Lower lobe of right lung (tissue), 2 donors: ENCODE measurements at places on chromosomes 7 and 10. TPM values are rescaled to one million over a fixed set of nuclear protein-coding genes. Genes with fewer than 3 reads are reported as not detected.

Gene FKBP14
- 11.7 TPM for total RNA-seq

Gene ENO4
- total RNA-seq, result 1.9 TPM

Gene GPR141
- total RNA-seq, result 3.5 TPM

Gene GTF2IRD1
- total RNA-seq, result 16.3 TPM

Gene TMEM270
- not detected for total RNA-seq

Gene TMEM176A
- 57.4 TPM for total RNA-seq

Gene TMEM106B
- 38.7 TPM for total RNA-seq

Gene UPK3BL2
- 26.9 TPM for total RNA-seq

Gene PRTFDC1
- 3.8 TPM for total RNA-seq

Gene FBXO24
- total RNA-seq, result 0.74 TPM

GRCh38 chr10:126110489-126111180 lies 214.3 kb downstream of the FANK1 start:
- DNase-seq, result no peak
- H3K27me3 ChIP-seq, result no peaks in the 10 kb centered on the region
- no peak overlapping the region for H3K27ac ChIP-seq
- H3K36me3 ChIP-seq, result no peaks in the 10 kb centered on the region

DNA sequence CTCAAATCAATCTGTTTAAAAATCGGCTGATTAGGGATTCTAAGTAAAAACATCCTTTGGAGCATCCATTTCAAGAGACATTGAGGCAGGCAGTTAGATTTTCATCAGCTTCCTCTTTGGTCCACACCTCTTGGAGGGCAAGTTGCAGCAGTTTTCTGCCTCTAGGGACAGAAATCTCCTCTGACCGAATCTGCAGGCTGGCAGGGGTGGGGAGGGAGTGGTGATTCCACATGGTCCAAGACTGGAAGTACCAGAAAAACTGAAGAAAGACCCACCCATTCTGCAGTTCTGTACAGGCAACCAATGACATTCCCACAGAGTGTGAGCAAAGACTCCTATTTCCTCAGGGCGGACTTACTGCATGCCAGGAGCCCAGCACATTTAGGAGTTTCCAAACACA lies 29.0 kb downstream of the FGFBP3 start:
- no peaks in the 10 kb centered on the region for H3K36me3 ChIP-seq
- no peak overlapping the region for H3K27ac ChIP-seq
- DNase-seq, result no peak
- peaks cover 15% of the 10 kb centered on the region for H3K4me1 ChIP-seq

GRCh38 chr7:6576024-6576866 lies 1.0 kb upstream of the ZDHHC4 start:
- peak overlapping the region; percentile 93 for H3K27ac ChIP-seq
- H3K4me1 ChIP-seq, result peaks cover 8% of the 10 kb centered on the region
- no peak for DNase-seq
- H3K36me3 ChIP-seq, result peaks cover 14% of the 10 kb centered on the region

- H3K4me1 ChIP-seq, result no peaks in the 10 kb centered on the region
- no peak overlapping the region for H3K27ac ChIP-seq
- no peak for DNase-seq
- H3K36me3 ChIP-seq, result no peaks in the 10 kb centered on the region
- H3K4me3 ChIP-seq, result no peak overlapping the region
- no peaks in the 10 kb centered on the region for H3K27me3 ChIP-seq
Observed at GRCh38 chr10:114362826-114363355, 41.4 kb downstream of the AFAP1L2 start.

GRCh38 chr10:114839901-114840300 lies 18.3 kb downstream of the FHIP2A start:
- DNase-seq, result no peak
- no peaks in the 10 kb centered on the region for H3K4me1 ChIP-seq
- H3K27ac ChIP-seq, result no peak overlapping the region
- no peak overlapping the region for H3K4me3 ChIP-seq

GRCh38 chr10:116659049-116659670 lies 38.4 kb downstream of the PNLIPRP2 start:
- H3K36me3 ChIP-seq, result no peaks in the 10 kb centered on the region
- no peak overlapping the region for H3K4me3 ChIP-seq
- H3K27me3 ChIP-seq, result peaks cover 3% of the 10 kb centered on the region
- DNase-seq, result no peak
- H3K4me1 ChIP-seq, result no peaks in the 10 kb centered on the region

GRCh38 chr7:68321776-68322496 lies 1276.3 kb upstream of the AUTS2 start:
- no peak overlapping the region for H3K4me3 ChIP-seq
- peaks cover 6% of the 10 kb centered on the region for H3K4me1 ChIP-seq
- no peaks in the 10 kb centered on the region for H3K27me3 ChIP-seq
- no peak for DNase-seq

DNA sequence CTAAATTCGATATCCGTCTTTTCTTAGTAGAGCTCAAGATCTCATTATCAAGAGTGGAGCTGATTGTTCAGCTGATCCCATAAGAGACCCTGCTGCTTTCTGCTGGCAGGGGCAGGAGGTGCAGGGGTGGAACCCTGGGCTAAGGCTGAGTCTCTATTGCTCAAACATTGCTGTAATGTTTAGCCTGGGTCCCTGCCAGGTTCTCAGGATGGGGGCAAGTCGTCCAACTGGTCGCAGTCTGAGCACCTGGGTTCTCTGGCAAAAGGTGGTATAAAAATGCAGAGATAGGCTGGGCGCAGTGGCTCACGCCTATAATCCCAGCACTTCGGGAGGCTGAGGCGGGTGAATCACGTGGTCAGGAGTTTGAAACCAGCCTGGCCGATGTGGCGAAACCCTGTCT lies 62.0 kb upstream of the NRBF2 start:
- peak; percentile 61 for DNase-seq
- no peaks in the 10 kb centered on the region for H3K4me1 ChIP-seq
- no peaks in the 10 kb centered on the region for H3K36me3 ChIP-seq
- H3K4me3 ChIP-seq, result no peak overlapping the region

DNA sequence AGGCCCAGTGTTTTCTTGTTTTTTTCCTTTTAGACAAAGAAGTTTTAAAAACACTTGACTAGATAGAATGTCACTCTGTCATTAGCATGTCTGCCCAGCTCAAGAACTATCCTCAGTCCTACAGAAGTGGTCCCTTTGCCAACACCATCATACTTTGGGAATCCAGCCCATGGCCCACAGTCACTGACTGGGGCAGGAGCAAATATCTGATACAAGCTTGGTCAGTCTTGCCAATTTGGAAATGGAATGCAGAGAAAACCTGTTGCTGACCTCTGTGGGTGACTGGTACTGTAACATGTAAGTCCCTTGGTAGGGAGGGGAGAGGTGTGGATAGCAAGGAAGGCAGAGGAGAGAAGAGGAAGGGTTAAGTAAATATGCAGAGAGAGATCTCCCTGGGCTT lies 47.8 kb downstream of the IPMK start:
- no peak overlapping the region for H3K4me3 ChIP-seq
- no peaks in the 10 kb centered on the region for H3K36me3 ChIP-seq
- H3K4me1 ChIP-seq, result no peaks in the 10 kb centered on the region
- no peaks in the 10 kb centered on the region for H3K27me3 ChIP-seq
- DNase-seq, result no peak

DNA sequence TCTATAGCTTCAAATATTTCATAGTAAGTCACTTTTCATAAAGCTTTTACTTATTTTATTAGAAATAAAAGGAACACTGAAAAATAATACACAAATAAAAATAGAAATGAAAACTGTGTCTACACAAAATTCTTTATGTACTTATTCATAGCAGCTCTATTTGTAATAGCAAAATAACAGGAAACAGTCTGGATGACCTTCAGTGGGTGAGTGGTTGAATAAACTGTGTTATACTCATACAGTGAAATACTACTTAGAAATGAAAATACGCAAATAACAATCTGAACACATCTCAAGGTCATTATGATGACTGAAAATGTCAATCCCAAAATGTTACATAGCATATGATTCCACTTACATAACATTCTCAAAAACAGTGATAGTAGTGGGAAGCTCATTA lies 138.7 kb upstream of the PCLO start:
- H3K4me3 ChIP-seq, result no peak overlapping the region
- DNase-seq, result no peak
- no peak overlapping the region for H3K27ac ChIP-seq
- no peaks in the 10 kb centered on the region for H3K4me1 ChIP-seq
- no peaks in the 10 kb centered on the region for H3K36me3 ChIP-seq
- no peaks in the 10 kb centered on the region for H3K27me3 ChIP-seq

GRCh38 chr10:16521311-16522016 lies at the start of gene C1QL3:
Gene C1QL3 (minus strand): TSS chr10:16521879. CDS start chr10:16521065, 814 bp downstream.
- no peak within 1 kb of the TSS for H3K27ac ChIP-seq
- peaks cover 27% of the 10 kb centered on the region for H3K4me1 ChIP-seq
- H3K4me3 ChIP-seq, result peak within 1 kb of the TSS; percentile 51
- no peaks in the 10 kb centered on the region for H3K36me3 ChIP-seq
- H3K27me3 ChIP-seq, result peaks cover 36% of the 10 kb centered on the region
- no peak for DNase-seq

GRCh38 chr10:12549297-12549696 lies 199.9 kb downstream of the CAMK1D start:
- no peaks in the 10 kb centered on the region for H3K36me3 ChIP-seq
- H3K4me1 ChIP-seq, result no peaks in the 10 kb centered on the region
- no peak overlapping the region for H3K27ac ChIP-seq
- H3K27me3 ChIP-seq, result peaks cover 5% of the 10 kb centered on the region
- no peak for DNase-seq

DNA sequence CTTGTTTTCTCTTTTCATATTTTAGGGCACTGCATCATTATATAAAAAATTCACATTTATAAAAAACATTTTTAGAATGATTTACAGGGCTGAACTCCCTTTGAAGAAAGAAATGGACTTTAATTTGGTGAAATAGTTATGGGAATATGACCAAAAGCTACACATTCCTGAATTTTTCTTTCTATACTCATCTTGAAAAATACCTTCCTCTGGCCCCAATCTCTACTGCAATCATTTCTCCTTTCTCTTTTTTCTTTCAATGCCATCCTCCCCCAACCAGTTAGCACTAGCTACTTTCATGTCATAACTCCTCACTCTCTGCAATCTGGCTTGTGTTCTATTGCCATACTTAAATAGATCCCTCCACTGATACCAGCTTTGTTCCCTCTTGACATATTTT lies 6.2 kb downstream of the WNT8B start:
- no peaks in the 10 kb centered on the region for H3K36me3 ChIP-seq
- H3K27me3 ChIP-seq, result no peaks in the 10 kb centered on the region
- H3K4me1 ChIP-seq, result no peaks in the 10 kb centered on the region
- H3K4me3 ChIP-seq, result no peak overlapping the region

DNA sequence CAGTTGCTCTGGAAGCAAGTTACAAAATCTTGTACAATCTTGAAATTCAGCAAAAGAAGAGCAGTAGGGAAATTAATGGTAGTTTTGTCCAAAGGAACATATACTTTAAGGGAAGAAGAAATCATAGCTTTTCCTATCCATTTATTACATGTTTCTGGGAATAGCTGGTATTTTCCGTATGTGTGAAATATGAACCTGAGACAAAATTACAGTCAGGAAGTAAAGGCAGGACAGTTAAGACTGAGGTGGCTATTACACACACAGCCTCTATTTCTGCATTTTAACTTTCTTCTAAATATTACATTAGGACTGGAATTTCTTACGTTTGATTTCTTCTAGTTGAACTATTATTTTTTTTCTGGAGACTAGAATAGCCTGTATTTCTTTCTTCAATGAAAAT lies 1197.3 kb downstream of the SORCS3 start:
- no peaks in the 10 kb centered on the region for H3K27me3 ChIP-seq
- no peak overlapping the region for H3K27ac ChIP-seq
- DNase-seq, result no peak
- H3K36me3 ChIP-seq, result no peaks in the 10 kb centered on the region
- peaks cover 6% of the 10 kb centered on the region for H3K4me1 ChIP-seq
- H3K4me3 ChIP-seq, result peak overlapping the region; percentile 46

GRCh38 chr7:107506674-107507339 lies 37.0 kb downstream of the GPR22 start:
- DNase-seq, result peak; percentile 83
- H3K27me3 ChIP-seq, result no peaks in the 10 kb centered on the region
- H3K4me1 ChIP-seq, result peaks cover 11% of the 10 kb centered on the region
- H3K27ac ChIP-seq, result no peak overlapping the region
- peak overlapping the region; percentile 0 for H3K4me3 ChIP-seq

DNA sequence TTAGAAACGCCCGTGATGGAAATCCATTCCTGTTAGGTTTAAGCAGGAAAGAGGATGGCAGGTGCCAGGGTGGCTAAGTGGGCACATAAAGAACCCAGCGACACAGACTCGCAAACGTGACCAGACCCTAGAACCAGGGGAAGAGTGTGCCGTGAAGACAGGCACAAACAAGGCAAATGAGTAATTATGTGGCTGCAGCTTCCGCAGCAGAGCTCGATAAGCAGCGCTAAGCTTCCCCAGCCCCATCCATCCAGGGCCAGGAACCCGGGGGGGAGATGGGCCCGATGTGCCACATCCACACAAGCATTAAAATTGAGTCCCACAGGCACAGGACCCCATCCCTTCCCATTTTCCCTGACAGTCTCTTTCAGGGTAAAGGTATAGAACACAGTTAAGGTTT lies 14.0 kb upstream of the ZFAND2A start:
- no peak for DNase-seq
- H3K36me3 ChIP-seq, result no peaks in the 10 kb centered on the region
- H3K27ac ChIP-seq, result no peak overlapping the region
- H3K4me3 ChIP-seq, result no peak overlapping the region

- no peak overlapping the region for H3K4me3 ChIP-seq
- H3K27ac ChIP-seq, result no peak overlapping the region
- peaks cover 61% of the 10 kb centered on the region for H3K36me3 ChIP-seq
- DNase-seq, result no peak
Observed at GRCh38 chr10:33258967-33259366, 75.5 kb downstream of the NRP1 start.

DNA sequence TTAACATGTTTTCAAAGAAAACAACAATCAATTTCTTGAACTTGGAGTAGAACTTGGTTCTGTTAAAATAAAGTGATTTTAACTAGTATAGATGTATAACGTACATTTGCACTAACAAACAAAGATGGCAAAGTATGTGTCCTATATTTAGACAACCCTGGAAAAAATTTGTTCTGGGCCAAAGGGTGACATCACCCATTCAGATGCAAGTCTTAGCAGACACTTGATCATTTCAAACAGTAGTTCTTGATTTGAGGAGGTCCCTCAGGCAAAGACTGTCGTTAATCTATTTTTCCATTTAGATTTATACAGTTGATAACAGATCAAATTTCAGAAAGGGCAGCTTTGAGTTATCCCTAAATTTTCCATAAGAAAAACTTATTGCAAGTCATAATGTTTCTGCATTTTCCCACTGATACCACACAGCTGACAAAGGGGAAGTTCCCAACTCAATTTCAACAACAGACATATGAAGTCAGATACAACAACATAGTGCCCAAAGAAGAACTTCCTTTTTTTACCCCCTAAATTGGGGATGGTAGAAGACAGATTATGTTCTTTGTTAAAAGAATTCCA lies 5.2 kb downstream of the NMT2 start:
- no peak for DNase-seq
- H3K36me3 ChIP-seq, result no peaks in the 10 kb centered on the region
- peaks cover 27% of the 10 kb centered on the region for H3K4me1 ChIP-seq
- H3K4me3 ChIP-seq, result no peak overlapping the region

- peaks cover 73% of the 10 kb centered on the region for H3K36me3 ChIP-seq
- H3K27ac ChIP-seq, result no peak overlapping the region
- no peak for DNase-seq
- H3K4me3 ChIP-seq, result no peak overlapping the region
- H3K27me3 ChIP-seq, result no peaks in the 10 kb centered on the region
Observed at GRCh38 chr7:102230593-102230992, 56.1 kb upstream of the SH2B2 start.
